Endothelial cell (in vitro differentiated cells): ENCODE measurements at places on chromosomes 4 and X.

GRCh38 chr4:48792348-48793006 lies 12.4 kb upstream of the FRYL start:
- DNase-seq, result no peak

DNA sequence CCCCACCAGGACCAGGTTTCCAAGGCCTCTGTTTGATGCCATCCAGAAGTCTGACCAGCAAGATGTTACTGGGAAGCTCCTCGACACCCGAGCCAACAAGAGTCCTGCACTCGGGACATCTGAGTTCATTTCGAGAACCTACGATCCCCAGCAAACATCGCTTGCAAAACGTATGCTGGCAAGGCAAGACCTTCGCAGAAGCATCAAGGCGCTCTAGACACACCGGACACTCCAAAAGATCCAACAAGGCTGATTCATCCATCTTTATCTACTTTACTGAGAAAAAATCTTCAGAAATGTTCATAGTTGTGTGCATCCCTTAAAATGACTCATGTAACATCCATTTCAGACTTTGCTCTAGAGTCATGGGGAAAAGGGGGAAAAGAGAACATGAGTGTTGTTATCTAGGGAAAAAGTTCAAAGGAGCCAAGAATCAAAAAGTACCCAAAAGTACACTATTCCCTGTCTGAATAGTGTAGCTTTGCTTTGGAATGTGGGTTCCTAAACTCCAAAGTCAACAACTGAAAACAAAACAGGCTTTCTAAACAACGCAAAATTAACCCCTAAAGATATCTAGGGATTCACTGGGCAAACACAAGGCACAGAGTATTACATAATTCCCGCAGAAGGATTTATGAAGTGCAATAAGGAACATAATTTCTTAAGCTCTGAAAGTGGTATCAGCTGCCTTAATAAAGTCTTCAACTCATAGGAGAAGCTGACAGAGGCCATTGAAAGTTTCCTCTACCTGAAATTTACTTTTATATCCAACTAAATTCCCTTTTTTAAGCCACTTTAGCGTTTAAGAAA lies 1.6 kb downstream of the SH3RF1 start:
- DNase-seq, result no peak

DNA sequence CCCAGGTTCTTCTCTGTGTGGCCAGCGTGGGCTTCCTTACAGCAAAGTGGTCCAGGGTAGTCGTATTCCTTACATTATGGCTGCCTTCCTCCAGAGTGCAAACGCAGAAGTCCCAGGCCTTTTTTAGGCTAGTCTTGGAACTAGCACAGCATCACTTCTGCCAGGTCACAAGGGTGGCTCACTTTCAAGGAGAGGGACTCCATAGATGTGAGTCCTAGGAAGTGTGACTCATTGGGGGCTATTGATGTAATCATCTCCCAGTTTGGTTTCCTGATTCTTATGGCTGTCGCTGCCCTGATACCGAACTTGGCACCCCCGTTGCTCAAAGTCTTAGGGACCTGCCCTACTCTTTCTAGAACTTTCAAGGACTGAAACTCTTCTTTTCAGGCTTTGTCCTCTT lies 140.0 kb downstream of the DCK start:
- DNase-seq, result no peak

DNA sequence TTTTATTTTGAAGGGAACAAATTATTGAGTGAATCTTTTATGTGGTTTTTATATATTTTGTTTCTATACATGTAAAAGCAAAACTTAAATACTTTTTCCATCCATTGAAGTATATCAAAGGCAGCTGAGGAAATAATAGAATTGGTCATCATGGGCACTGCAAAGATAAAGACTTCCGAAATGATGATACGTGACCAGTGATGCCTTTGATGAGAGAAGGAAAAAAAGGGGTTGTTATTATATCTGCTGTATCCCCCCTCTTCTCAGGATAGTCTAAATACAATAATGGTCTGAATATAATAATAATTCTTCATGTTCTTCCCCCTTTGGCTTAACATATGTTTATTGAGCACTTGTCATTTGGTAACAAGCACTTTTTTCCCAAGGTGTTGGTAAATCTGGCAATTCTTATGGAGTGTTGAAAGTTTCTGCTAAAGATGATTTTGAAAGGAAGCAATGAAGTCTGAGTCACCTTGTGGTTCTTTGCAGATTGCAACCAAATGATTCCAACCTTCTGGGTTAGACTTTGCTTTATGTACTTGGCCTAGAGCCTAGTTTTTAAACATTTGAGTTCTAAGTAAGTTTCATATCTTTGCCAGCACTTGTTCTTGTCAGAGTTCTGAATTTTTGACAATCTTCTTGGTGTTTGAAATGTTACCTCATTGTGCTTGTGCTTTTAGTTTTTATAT lies 60.8 kb downstream of the USP9X start:
- no peak for DNase-seq

DNA sequence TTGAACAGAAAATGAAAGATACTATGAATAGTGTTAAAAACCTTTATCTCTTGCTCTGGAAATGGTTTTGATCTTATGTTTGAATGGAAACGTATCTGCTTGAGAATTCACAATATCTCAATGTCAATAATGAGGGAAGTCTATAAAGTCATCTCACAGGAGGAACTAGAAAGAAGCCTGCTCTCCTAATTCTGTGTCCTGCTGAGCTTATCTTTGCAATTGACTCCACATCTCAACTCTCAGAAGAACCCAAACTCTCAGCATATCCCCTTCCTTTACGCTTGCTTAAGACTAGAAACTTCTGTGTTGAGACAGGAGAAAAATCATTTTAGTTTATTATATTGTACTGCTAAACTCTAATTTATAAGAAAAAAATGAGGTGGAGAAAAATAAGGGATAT lies 8.3 kb upstream of the PF4V1 start:
- DNase-seq, result no peak

DNA sequence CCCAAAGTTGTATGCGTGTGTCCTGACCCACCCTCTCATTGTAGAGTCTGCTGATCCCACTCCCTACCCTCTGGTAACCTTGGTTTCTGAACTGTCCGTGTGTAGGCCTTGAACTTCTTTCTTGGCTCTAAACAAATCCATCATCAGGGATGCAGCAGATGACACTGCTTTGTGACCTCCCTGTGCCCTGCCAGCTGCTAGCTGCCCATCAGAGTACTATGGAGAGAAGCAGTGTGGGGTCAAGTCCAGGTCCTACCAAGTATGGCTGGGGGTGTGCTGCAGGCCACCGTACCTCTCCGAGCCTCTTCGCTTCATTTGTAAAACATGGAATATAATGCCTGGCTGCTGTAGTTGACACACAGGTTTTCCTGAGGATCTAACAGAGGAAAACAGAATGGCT lies 183.5 kb upstream of the RBPJ start:
- DNase-seq, result no peak

DNA sequence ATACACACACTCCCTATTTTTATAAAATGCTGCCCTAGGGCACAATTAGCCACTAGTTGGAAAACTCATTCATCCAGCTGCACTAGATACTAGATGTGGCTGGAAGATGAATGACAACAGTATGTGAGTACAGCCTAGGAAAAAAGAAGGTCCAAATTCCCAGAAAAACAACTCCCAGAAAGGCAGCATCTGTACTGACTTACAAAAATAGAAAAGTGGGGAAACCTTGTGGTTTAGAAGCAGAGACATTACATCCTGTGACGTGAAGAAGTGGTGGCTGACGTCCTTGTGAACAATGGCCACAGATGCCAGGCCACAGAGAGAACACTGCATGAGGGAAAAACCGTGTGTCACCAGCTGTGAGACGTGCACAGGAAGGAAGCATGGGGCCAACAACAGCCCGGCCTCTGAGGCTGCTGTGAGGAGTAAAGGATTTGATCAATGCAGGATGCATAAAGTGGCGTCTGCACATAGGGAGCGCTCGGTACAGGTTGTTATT lies 81.2 kb downstream of the SPRY1 start:
- DNase-seq, result peak; percentile 36

DNA sequence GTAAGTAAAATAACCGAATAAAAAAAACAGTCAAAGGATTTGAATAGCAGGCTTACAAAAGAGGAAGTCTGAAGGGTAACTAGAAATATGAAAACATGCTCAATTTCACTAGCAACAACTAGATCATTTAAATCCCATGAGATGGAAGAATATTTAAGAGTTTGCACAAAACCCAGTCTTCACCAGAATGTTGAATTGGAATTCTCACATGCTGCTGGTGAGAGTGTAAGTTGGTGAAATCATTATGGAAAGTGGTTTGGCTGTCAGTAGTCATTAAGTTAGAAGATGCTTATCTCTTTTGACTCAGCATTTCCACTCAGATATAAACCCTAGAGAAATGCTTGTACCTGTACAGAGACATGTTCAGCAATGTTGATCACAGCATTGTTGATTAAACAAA lies 110.1 kb downstream of the PGRMC2 start:
- DNase-seq, result no peak

- peak; percentile 58 for DNase-seq
These were observed 25.9 kb downstream of the SMIM31 start for GRCh38 chr4:164779811-164780216.

DNA sequence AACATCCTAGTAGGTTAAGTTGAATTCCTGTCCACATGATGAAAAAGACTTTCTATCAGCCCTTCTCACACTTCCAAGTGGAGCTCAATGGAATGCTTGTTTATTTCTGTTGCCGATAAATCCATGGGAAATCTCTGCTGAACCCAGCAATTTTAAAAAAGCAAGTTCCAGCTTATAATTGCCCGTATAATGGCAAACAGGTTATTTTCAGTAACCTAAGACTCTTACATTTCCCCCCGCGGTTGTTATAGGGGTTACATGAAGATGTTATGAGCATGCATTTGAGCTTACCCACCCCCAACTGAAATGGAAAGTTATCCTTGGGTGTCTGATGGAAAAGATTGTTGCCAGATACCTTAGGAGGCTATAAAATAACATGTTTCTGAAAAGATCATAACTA lies 136.2 kb downstream of the PALLD start:
- DNase-seq, result no peak

- DNase-seq, result no peak
These were observed 69.2 kb downstream of the SORCS2 start for GRCh38 chr4:7261536-7261935.

GRCh38 chr4:90113881-90114457 lies 13.2 kb upstream of the CCSER1 start:
- DNase-seq, result no peak

GRCh38 chr4:152112190-152112589 lies 351.4 kb upstream of the GATB start:
- no peak for DNase-seq

- no peak for DNase-seq
These were observed 9.2 kb downstream of the APBB2 start for GRCh38 chr4:41205130-41205529.

DNA sequence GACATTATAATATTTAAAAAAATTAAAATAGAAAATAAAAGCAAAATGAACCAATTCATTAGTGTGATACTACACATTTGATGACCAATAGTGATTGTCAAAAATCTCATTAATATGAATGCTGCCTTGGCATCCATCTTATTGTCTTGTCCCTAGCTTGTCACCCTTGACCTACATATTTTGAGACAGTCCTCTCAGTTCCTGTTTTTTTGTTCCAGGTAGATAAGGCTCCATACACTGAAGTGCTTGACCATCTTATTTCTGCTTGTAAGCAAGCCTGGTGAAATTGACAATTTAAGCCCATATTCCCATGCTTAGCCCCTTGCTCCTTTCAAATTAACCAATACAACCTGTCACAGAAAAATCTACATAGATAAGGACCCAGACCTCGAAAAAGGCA lies 534.0 kb upstream of the FMR1 start:
- DNase-seq, result no peak

DNA sequence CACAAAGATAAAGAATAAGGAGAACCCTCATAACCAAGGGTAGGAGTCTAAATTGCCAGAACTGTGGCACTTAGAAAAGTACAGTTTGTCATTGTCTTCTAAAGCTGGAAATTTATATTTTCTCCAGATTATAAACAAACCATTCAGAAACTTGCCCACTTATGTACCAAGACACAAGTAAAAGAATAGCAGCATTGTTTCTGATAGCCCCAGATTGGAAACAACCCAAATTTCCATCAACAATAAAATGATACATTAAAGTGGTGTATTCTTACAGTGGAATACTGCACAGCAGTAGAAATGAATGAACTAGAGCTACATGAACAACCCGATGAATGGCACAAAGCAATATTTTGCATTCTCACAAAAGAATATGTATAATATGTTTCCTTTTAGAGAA lies 63.1 kb upstream of the PDHA1 start:
- no peak for DNase-seq

- DNase-seq, result no peak
These were observed 132.6 kb downstream of the UCHL1 start for GRCh38 chr4:41389356-41389755.

- no peak for DNase-seq
These were observed 56.6 kb downstream of the SPRY1 start for GRCh38 chr4:123453061-123453680.

- DNase-seq, result no peak
These were observed 31.1 kb downstream of the SULT1E1 start for GRCh38 chr4:69828828-69829227.

GRCh38 chr4:30792601-30793000 lies 72.4 kb downstream of the PCDH7 start:
- no peak for DNase-seq

- no peak for DNase-seq
These were observed 48.0 kb upstream of the LAS1L start for GRCh38 chrX:65582450-65583082.

- DNase-seq, result no peak
These were observed 50.5 kb downstream of the KCNIP4 start for GRCh38 chr4:21898101-21898500.

- DNase-seq, result no peak
These were observed 75.1 kb downstream of the CHST7 start for GRCh38 chrX:46648660-46649059.
